WTC11 (cell line): ENCODE measurements at places on chromosomes 6 and 20. TPM values are rescaled to one million over a fixed set of nuclear protein-coding genes. Genes with fewer than 3 reads are reported as not detected.

Gene C6orf163
- 1.2 to 2.0 TPM (median 1.9 TPM) in 3 replicates for total RNA-seq

GRCh38 chr6:121886223-121886830, 450.9 kb downstream of the GJA1 start:
- no peak for DNase-seq
- H3K36me3 ChIP-seq: peaks cover 5% of the 10 kb centered on the region; the same call in 1 of the 2 replicates

- peaks cover 17% of the 10 kb centered on the region for H3K27me3 ChIP-seq
- no peak overlapping the region for H3K4me3 ChIP-seq
- peaks cover 11% of the 10 kb centered on the region for H3K4me1 ChIP-seq
- DNase-seq: no peak
These were observed 13.9 kb upstream of the SULF2 start for GRCh38 chr20:47799116-47799715.

- DNase-seq: no peak
- H3K27ac ChIP-seq: no peak overlapping the region
These were observed 573.8 kb downstream of the EPM2A start for GRCh38 chr6:145161501-145161900.

- peaks cover 12% of the 10 kb centered on the region for H3K4me1 ChIP-seq
- H3K4me3 ChIP-seq: no peak overlapping the region
- H3K27me3 ChIP-seq: no peaks in the 10 kb centered on the region
- no peak overlapping the region for H3K27ac ChIP-seq
These were observed 70.2 kb downstream of the RIN2 start for GRCh38 chr20:19828232-19828631.

Gene LAMA2
- total RNA-seq: 5.6 to 6.6 TPM (median 6.4 TPM) in 3 replicates

DNA sequence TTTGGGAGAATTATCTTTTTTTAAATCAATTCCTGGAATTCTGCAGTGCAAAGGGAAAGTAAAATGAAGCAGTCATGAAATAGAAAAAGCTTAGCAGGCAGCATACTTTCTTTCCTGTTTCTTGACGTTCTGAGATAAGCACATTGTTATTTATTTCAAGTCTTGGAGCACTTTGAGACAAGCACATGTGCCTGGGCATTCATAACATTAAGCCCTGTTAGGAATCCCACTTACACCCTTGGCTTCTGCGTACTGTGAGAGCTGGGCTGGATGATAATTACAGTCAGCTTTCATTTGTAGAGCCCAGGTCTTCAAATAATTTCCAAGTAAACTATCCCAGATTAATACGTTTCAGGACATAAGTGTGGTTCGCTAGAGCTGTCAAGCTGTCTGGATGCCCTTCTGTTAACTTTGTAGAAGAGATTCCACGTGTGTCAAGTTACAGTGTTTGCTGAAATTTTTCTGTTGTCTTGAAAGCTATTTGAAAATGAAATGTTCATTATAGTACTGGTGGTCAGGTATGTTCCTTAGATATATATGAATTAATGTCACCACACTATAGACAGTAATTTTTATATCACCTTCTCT, 8.9 kb downstream of the FARS2 start:
- H3K4me1 ChIP-seq: peaks cover 7% of the 10 kb centered on the region
- no peak overlapping the region for H3K4me3 ChIP-seq
- no peak for DNase-seq
- H3K36me3 ChIP-seq: peaks cover 7% of the 10 kb centered on the region
- no peaks in the 10 kb centered on the region for H3K27me3 ChIP-seq

GRCh38 chr6:114085211-114085610, 114.3 kb upstream of the HDAC2 start:
- H3K4me1 ChIP-seq: peaks cover 19% of the 10 kb centered on the region
- no peak overlapping the region for H3K27ac ChIP-seq
- no peak overlapping the region for H3K4me3 ChIP-seq

DNA sequence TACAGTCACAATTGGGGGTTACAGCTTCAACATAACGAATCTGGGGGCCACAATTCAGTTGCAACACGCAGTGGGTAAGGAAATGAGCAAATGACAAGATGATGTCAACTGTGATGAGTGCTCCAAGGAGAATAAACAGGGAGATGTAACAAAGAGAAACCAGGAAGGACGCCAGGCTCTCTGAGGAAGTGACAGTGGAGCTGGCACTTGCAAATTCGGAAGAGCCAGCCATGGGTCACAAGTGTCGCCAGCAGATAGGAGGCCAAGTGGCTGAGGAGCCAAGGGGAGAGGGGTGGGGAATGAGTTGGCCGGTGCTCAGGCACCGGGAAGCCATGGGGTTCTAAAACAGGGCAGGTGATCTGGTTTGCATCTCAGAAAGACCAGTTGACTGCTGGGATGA, 136.4 kb downstream of the EYA2 start:
- no peaks in the 10 kb centered on the region for H3K36me3 ChIP-seq
- H3K27ac ChIP-seq: no peak overlapping the region
- H3K27me3 ChIP-seq: no peaks in the 10 kb centered on the region
- H3K4me1 ChIP-seq: no peaks in the 10 kb centered on the region

- DNase-seq: no peak
- H3K27me3 ChIP-seq: no peaks in the 10 kb centered on the region
These were observed 459.9 kb upstream of the MARCKS start for GRCh38 chr6:113397236-113397635.

Gene CCN2
- 67.8 to 75.9 TPM (median 74.7 TPM) in 3 replicates for total RNA-seq

GRCh38 chr20:54115172-54115854, 44.9 kb upstream of the BCAS1 start:
- H3K27ac ChIP-seq: no peak overlapping the region
- peaks cover 14% of the 10 kb centered on the region for H3K4me1 ChIP-seq

GRCh38 chr20:41064377-41064776, 35.8 kb downstream of the TOP1 start:
- no peak overlapping the region for H3K4me3 ChIP-seq
- H3K36me3 ChIP-seq: peaks cover 53% of the 10 kb centered on the region
- H3K4me1 ChIP-seq: no peaks in the 10 kb centered on the region
- H3K27me3 ChIP-seq: no peaks in the 10 kb centered on the region
- no peak overlapping the region; the same call in 1 of the 2 replicates for H3K27ac ChIP-seq

Gene HTR1E
- total RNA-seq: 0.09 TPM in 2 of 3 replicates, not detected in the other

Gene CCND3
- total RNA-seq: 23.0 to 33.6 TPM (median 23.0 TPM) in 3 replicates

- H3K4me1 ChIP-seq: peaks cover 6% of the 10 kb centered on the region
- H3K27me3 ChIP-seq: peaks cover 6% of the 10 kb centered on the region
- H3K4me3 ChIP-seq: no peak overlapping the region
- H3K27ac ChIP-seq: no peak overlapping the region
- DNase-seq: no peak
These were observed 230.0 kb upstream of the SULF2 start for GRCh38 chr20:48015141-48015910.

GRCh38 chr6:104788400-104788799, 71.3 kb downstream of the HACE1 start:
- no peak overlapping the region for H3K4me3 ChIP-seq
- peaks cover 8% of the 10 kb centered on the region; the same call in 1 of the 2 replicates for H3K36me3 ChIP-seq
- H3K4me1 ChIP-seq: no peaks in the 10 kb centered on the region
- no peak for DNase-seq
- no peak overlapping the region for H3K27ac ChIP-seq
- no peaks in the 10 kb centered on the region for H3K27me3 ChIP-seq

GRCh38 chr6:122012578-122012977, 386.9 kb upstream of the HSF2 start:
- no peaks in the 10 kb centered on the region for H3K36me3 ChIP-seq
- no peak for DNase-seq
- H3K4me3 ChIP-seq: no peak overlapping the region
- no peak overlapping the region for H3K27ac ChIP-seq
- no peaks in the 10 kb centered on the region for H3K27me3 ChIP-seq

DNA sequence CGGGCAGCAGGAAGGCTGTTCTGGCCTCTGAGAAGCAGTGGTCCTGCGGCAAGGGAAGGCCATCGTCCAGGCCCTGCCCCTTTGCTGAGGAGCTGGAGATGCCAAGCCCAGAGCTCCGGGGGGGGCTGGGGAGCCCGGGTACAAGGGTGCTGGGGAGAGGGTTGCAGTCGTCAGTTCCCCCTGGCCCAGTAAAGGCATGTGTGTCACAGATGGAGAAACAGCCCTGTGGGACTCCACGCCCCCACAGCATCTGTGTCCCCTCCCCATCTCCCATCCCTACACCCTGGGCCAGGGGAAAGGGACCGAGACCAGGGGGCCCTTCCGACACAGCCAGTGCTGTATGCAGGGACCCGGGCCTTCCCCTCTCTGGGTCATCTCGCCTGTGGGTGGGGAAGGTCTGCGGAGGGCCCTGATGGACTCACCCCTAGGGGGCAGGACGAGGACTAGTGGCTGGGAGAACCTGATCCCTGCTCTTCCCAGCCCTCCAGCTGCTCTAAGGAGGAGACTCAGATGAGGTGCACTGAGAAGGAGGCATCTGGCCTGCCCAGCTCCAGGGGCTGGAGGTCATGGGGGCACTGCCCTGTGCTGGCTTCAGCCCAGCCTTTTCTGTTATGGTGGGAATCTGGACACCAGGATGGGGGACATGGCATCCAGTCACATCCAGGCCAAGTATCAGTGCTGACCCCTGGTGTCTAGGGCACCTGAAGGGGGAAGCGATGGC, 609 bp downstream of the MYL9 start:
- H3K27ac ChIP-seq: no peak overlapping the region
- no peaks in the 10 kb centered on the region for H3K27me3 ChIP-seq
- H3K36me3 ChIP-seq: no peaks in the 10 kb centered on the region
- peak overlapping the region; percentile 62 for H3K4me3 ChIP-seq

Gene NTSR1
- total RNA-seq: 0.57 to 0.85 TPM (median 0.63 TPM) in 3 replicates

Gene TAF8
- 29.6 to 33.6 TPM (median 31.0 TPM) in 3 replicates for total RNA-seq

DNA sequence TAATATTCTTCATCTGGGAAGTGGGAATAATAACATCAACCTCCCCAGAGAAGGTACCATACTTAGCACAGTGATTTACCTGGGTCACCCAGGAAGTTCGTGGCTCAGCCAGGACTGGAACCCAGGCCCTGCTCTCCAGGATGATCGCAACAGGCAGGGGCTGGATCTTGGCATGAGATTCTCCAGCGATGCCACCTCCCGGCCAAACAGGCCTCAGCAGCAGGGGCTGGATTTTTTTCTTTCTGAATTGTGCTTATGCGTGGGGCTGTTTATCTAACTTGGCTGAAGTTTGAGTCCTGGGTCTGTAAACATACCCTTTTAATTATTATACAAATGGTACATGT, 129.5 kb upstream of the PTPN1 start:
- H3K27ac ChIP-seq: no peak overlapping the region
- H3K27me3 ChIP-seq: no peaks in the 10 kb centered on the region
- no peak for DNase-seq
- H3K4me1 ChIP-seq: peaks cover 2% of the 10 kb centered on the region; the same call in 1 of the 2 replicates
- no peaks in the 10 kb centered on the region for H3K36me3 ChIP-seq
- no peak overlapping the region for H3K4me3 ChIP-seq

Gene RAET1L
- not detected in 3 replicates for total RNA-seq
